ENCODE measurements at places on chromosomes 5 and 9.
A peak's percentile ranks its signal among the peaks of the same experiment; 100 is the strongest.

GRCh38 chr5:173622183-173623047 is 6.0 kb upstream of the BOD1 start:
- DNase-seq, result no peak

- DNase-seq, result no peak
Measured at GRCh38 chr5:94250985-94251384, 367.4 kb downstream of the KIAA0825 start.

DNA sequence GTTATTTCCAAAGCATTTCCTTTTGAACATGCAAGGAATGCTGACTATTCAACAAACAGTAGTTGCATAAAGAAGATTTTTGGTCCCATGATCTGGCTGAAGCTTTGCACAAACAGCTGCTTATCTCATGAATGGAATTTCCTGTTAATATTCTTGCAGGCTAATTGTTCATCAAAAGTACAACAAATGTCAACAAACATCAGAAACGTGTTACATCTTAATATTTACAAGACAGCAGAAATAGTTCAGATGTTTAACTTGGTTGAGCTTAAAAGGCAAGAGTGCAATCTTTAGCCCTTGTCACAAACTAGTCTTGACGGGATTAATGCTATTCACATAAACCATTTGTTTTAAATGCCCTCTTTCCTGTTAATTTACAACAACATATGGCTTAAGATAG is 47.9 kb upstream of the BASP1 start:
- DNase-seq, result no peak

DNA sequence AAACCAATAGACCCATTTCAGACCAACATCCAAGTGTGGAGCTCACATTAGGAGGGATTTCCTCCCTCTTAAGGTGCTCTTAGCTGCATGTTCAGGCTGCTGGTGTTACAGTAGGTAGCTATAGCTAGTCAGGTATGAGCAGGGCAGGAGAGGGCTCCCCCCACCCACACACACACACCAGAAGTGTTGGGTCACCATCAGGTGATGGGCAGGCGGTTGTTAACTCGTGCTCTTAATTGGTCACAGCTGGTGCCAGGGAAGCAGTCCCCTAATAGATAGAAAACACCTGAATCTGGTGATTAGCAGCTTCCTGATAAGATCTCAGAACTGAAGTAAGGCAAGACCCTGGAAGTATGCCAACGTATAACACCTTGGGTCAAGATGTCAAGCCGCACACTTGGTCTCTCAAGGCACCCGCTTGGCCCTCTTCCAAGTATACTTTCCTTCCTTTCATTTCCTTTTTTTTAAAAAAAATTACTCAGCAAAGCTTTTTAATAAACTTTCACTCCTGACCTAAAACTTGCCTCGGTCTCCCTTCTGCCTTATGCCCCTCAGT is 532.4 kb downstream of the DNAH5 start:
- DNase-seq, result no peak

- DNase-seq, result no peak
Measured at GRCh38 chr9:130938652-130939404, at the start of gene FIBCD1. TSS of gene FIBCD1 (minus strand) at chr9:130939247. CDS start at chr9:130938607, 640 bp downstream.

DNA sequence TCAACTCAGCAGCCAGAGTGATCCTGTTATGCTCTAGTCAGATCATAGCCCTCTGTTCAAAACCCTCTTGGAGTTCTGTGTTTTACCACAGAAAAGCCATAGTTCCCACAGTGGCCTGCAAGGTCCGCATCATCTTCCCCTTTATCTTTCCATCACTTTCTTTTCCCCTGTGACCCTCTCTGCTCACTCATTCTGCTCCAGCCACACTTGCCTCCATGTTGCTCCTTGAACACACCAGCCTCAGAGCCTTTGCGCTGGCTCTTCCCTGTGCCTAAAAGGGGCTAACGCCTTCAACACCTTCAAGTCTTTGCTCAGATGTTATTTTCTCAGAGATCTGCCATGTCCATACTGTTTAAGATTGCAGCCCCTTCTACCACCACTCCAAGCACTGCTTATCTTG is 26.3 kb downstream of the CSF2 start:
- no peak for DNase-seq

DNA sequence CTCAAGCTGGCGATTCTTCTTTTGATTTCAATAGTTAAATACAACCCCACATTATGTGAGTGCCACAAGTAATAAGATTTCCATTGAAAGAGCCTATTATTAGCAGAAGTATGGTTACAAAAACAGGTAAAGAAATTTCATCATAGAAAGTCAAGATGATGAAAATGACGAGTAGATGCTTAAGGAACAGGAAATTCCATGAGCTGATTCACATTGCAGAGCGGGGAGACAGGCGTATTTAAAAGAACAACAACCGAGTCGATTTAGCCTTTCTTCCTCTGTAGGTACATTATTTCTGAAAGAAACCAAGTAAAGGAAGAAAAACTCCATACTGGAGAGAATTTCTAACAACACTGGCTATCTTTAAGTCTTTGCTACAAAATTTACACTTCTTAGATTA is 310.4 kb downstream of the SLF1 start:
- DNase-seq, result no peak

GRCh38 chr5:176446884-176447590 is 1.1 kb upstream of the FAF2 start:
- no peak for DNase-seq

- DNase-seq, result no peak
Measured at GRCh38 chr5:177083357-177083756, 3.4 kb upstream of the FGFR4 start.

DNA sequence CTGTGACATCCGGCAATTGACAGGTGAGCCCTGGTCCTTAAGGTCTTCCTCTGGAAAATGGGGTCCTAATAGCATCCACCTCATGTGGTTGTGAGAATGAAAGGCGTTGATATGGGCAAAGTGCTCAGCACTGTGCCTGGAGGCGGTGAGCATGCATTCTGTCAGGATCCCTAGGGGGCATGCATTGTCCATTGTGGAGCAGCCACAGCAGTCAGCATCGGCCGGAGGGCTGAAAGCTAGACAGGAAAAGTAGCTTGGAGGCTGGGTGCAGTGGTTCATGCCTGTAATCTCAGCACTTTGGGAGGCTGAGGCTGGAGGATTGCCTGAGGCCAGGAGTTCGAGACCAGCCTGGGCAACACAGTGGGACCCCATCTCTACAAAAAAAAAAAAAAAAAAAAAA is 122.2 kb downstream of the LHX2 start:
- DNase-seq, result peak; percentile 16

- peak; percentile 23 for DNase-seq
Measured at GRCh38 chr9:90827181-90827871, 25.7 kb downstream of the SYK start.

DNA sequence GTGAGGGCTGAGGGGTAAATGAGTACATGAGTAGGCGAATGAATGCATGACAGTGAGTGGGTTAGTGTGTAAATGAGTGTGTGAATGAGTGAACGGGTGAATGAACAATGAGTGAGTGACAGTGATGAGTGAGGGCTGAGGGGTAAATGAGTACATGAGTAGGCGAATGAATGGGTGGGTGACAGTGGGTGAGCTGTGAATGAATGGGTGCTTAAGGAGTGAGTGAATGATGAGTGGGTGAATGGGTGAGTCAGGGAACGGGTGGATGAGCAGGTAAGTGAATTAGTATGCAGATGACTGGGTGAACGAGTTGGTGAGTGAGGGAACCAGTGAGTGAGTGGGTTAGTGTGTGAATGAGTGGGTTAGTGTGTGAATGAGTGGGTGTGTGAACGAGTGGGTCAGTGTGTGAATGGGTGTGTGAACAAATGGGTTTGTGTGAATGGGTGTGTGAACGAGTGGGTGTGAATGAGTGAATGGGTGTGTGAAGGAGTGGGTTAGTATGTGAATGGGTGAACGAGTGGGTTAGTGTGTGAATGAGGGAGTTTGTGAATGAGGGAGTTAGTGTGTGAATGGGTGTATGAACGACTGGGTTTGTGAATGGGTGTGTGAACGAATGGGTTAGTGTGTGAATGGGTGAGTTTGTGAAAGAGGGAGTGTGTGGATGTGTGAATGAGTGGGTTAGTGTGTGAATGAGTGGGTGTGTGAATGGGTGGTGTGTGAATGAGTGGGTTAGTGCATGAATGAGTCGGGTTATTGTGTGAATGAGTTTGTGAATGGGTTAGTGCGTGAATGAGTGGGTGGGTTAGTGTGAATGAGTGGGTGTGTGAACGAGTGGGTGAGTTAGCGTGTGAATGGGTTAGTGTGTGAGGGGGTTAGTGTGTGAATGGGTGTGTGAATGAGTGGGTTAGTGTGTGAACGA is 32.9 kb downstream of the NKD2 start:
- no peak for DNase-seq

DNA sequence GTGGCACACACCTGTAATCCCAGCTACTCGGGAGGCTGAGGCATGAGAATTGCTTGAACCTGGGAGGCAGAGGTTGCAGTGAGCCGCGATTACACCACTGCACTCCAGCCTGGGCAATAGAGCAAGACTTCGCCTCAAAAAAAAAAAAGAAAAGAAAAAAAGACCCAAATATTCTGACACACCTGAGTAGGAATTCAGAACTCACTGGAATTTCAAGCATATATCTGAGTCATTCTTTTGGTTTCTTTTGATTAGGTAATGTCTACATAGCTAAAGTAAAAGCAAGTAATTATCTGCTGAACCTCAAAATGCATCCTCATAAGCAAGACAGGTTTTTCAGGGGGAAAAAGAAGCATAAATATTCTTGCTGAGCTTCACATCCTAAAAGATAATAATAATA is 35.9 kb downstream of the ANKRD31 start:
- no peak for DNase-seq

DNA sequence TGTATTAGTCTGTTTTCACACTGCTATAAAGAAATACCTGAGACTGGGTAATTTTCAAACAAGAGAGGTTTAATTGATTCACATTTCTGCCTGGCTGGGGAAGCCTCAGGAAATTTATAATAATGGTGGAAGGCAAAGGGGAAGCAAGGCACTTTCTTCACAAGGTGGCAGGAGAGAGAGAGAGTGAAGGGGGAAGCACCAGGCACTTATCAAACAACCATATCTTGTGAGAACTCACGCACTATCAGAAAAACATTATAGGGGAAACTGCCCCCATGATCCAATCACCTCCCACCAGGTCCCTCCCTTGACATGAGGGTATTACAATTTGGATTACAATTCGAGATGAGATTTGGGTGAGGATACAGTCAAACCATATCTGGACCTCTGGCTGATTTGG is 34.7 kb downstream of the ADRB2 start:
- no peak for DNase-seq
